ENCODE measurements at places on chromosomes 5 and 9.

- DNase-seq, result no peak
Observed at GRCh38 chr9:68678430-68678829, 26.6 kb upstream of the PIP5K1B start.

DNA sequence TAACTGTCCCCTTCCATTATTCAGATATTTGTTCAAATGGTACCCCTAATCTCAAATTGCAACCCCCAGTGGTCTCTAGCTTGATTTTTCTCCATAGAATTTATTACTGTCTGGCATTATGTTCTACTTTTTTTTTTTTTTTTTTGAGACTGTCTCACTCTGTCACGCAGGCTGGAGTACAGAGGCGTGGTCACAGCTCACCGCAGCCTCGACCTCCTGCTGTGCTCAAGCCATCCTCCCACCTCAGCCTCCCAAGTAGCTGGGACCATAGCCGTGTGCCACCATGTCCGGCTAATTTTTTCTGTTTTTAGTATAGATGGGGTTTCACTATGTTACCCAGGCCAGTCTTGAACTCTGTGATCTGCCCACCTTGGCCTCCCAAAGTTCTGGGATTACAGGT is 2.0 kb upstream of the REEP5 start:
- no peak for DNase-seq

DNA sequence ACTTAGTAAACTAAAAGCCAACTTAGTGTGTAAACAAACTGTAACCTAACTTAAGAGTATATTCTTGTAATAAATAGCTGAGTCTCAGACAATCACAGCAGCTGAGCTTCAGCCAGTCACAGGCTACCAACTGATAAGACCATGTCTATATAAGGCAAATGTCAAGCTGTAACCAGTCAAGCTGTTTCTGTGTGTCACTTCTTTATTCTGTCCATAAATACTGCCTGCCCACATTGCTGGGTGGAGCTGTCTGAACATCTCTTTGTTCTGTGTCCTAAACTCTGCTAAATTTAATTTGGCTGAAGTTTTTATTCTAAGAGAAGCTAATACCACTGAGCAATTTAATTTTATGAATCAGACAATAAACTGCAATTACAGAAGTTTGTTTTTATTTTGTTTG is 412.1 kb upstream of the CDH10 start:
- DNase-seq, result no peak

GRCh38 chr9:16134351-16134750 is 581.5 kb downstream of the CCDC171 start:
- no peak for DNase-seq

GRCh38 chr5:174177976-174178605 is 132.6 kb downstream of the NSG2 start:
- DNase-seq, result no peak

GRCh38 chr9:114287763-114288192 is 35.1 kb upstream of the ORM1 start:
- DNase-seq, result no peak

GRCh38 chr5:141692533-141692888 is 10.5 kb upstream of the ARAP3 start:
- no peak for DNase-seq

- DNase-seq, result no peak
Observed at GRCh38 chr9:15606643-15607472, 54.0 kb downstream of the CCDC171 start.

GRCh38 chr9:106075236-106075959 is 381.1 kb downstream of the TMEM38B start:
- DNase-seq, result no peak

GRCh38 chr5:76524101-76524835 is 98.9 kb downstream of the F2RL2 start:
- DNase-seq, result no peak

GRCh38 chr9:124006448-124007361 is 4.9 kb upstream of the LHX2 start:
- no peak for DNase-seq

- DNase-seq, result no peak
Observed at GRCh38 chr5:56962286-56962685, 10.4 kb upstream of the MIER3 start.
